Vagina (tissue), 2 donors: ENCODE measurements at places on chromosomes 11 and 22.

DNA sequence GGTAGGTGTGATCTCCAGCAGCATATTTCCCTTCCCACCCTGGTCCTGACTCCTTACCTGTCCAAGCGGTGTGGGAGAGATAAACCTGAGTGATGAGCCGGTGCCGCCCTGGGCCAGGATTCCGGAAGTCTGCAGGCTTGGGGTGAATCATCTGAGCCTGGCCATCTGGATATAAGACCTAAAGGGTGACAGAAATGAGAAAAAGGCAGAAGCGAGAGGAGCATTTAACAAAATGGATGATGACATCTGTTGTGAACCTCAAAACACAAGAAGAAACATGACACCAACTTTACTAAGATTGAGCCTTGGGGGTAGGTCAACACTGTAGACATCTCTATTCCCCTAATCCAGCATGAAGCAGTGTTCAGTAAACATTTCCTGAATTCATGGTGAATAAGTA lies 62.8 kb downstream of the AAMDC start:
- DNase-seq, result no peak

GRCh38 chr22:25726241-25726640 lies 15.7 kb upstream of the MYO18B start:
- no peak for DNase-seq

DNA sequence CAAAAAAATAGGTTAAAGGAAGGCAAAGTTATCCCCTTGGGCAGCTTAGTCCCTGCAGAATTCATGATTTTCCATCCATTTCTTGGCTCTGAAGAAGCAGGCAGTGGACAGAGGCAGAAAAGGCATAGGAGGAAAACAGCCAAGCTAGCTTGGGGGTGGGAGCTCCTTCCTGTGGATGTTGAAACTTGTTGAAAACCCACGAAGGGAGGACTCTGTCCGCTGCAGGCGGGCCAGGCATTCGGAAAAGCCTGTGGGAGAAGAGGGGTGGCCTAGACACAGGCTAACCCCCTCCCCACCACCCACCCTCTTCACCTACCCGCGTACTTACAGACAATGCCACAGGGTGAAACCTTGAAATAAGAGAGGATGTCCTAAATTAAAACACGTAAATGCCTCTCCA lies 72.1 kb downstream of the C22orf31 start:
- DNase-seq, result no peak

- no peak for DNase-seq
Measured at GRCh38 chr22:46776876-46777608, 14.6 kb downstream of the TBC1D22A start.

DNA sequence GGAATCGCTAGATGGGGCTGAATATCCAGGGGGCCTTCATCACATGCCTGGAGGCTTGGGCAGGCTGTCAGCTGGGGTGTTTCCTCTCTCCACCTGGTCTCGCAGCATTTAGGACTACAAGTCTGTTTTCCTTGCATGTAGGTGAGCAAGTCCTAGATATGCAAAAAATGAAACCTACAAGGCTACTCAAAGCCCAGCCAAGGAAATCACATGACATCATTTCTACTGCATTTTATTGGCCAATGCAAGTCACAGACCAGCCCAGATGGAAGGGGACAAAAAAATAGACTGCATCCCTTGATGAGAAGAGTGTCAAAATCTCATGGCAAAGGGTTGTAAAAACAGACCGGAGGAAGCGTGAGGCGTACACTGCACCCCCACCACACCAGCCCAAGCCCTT lies 9.6 kb upstream of the APOBEC3B start:
- no peak for DNase-seq

- peak; percentile 67 for DNase-seq
Measured at GRCh38 chr22:23053051-23053707, 17.1 kb upstream of the GNAZ start.

GRCh38 chr11:46492532-46492931 lies 101.0 kb upstream of the CHRM4 start:
- DNase-seq, result no peak

GRCh38 chr11:130908770-130909625 lies 7.3 kb downstream of the SNX19 start:
- no peak for DNase-seq

- no peak for DNase-seq
Measured at GRCh38 chr11:8243458-8243857, 20.2 kb downstream of the LMO1 start.

GRCh38 chr11:46238078-46238966 lies 39.1 kb upstream of the CREB3L1 start:
- DNase-seq, result no peak

DNA sequence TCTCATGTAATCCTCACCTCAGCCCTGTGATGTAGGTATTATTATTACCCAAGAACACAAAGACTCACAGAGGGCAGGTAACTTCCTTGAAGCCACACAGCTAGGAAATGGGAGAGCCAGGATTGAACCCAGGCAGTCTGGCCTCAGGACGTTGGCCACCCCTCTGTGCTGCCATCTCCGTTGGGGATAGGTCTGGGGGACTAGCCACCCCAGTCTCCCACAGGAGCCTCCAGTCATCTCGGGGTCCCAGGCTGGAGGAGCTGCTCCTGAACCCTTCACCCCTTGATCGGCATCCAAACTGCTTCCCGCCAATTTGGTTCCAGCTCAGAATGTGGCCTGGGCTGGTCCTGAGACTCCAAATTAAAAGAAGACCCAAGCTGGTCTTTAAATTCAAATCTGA lies 10.4 kb upstream of the TCF20 start:
- DNase-seq, result no peak

GRCh38 chr11:57530215-57530595 lies 349 bp downstream of the TIMM10 start:
- DNase-seq, result no peak

DNA sequence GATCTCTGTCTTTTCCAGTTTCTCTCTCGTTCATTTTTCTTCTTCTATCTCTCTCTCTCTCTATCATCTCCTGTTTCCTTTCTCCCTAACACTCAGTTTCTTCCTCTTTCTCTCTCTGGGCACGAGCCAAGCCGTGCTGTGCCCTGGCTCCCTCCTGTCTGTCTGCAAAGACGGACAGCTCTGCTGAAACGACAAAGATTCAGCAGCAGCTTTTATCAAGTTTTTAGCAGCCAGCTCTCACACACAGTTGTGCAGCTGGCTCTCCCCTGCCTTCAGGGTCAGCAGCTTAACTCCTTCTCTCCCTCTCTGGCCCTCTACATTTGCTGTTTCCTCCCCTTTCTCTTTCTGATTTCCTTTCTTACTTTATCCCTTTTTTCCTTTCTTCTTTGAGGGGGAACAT lies 352.0 kb upstream of the MPPED2 start:
- DNase-seq, result no peak

GRCh38 chr22:49730656-49731055 lies 97.0 kb downstream of the BRD1 start:
- DNase-seq, result no peak

GRCh38 chr11:85977751-85978160 lies 91.1 kb downstream of the PICALM start:
- DNase-seq, result no peak
